ENCODE measurements at places on chromosomes 2 and 18.

GRCh38 chr2:221495731-221496130 is 76.4 kb downstream of the EPHA4 start:
- no peak for DNase-seq

DNA sequence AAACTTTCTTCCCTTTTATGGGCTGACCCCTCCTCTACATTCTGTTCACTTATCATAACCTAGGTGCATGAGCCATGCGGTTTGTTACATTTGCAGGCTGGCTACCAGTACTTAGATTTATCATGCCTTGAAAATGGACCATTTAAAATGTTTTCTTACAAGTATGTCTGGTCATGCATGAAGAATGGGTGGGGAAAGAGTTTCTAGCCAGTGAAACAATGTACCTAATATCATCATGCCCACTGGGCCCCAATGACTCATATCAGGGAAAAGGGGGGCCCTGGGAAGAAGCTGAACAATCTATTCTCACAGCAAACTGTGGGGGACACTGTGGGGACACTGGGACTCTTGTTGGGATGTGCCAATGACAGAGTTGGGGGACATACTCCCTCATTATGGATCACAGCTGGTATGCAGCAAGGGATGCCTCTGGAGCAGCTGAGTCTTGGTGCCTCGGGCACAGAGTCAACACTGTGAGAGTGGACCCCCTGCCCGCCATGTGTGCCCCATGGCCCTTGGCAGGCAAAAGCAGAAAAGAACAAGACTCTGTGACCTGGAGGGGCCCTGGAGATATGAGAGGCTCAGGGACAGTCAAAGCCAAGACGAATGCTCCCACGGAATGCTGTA is 156.3 kb downstream of the ZNF516 start:
- DNase-seq: no peak

GRCh38 chr18:62126737-62127136 is 60.1 kb downstream of the PIGN start:
- DNase-seq: no peak

DNA sequence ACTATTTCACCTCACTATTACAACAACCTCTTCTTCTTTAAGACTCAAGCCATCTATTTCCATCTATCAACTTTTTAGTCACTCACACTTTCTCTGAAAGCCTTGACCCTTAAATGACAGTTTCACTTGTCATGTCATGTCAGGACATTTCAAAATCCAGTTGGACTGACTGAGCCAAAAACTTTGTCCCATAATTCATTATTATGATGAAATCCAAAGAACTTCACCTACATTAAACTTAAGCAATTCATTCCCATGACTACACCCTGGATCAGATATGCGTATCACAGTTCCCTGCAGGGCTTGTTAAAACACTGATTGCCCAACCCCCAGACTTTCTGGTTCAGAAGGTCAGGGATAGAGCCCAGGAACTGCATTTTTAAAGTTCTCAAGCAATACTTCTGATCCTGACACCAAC is 26.5 kb downstream of the LDAH start:
- DNase-seq: peak; percentile 10

DNA sequence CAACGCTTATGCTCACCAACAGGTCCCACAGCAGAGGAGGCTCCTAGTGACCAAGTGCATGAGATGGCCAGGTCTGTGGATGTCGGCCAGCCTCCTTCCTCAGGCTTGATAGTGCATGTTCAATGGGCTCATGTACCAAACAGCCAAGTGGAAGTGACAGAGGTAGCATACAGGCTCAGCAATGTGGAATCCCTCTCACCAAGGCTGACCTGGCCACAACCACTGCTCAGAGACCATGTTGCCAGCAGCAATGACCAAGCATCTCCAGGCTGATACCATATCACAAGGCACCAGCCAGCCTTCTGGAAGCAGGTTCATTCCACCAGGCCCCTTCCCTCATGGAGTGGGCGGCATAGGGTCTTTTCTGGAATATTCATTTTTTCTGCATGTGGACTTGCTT is 61.5 kb downstream of the REEP1 start:
- DNase-seq: no peak
